Neural crest cell (in vitro differentiated cells): ENCODE measurements at places on chromosomes 6 and 20.
A peak's percentile ranks its signal among the peaks of the same experiment; 100 is the strongest.

DNA sequence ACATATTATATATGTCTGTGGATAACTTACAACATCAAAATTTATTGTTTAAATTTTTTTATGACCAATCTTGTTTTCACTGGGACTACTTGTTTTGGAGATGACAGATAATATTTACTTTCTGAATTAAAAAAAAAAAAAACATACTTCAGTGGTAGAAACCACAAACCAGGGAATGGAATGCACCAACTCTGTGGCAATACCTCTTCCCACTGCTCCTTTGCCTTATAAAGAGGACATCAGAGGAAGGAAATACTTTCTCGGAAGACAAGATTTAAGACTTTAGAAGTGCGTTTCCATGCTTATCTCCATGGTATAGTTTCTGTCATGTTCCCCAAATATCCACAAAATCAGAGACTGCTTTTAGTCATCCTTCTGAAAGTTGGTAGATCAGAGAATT lies 1241.1 kb upstream of the EYS start:
- DNase-seq = no peak

DNA sequence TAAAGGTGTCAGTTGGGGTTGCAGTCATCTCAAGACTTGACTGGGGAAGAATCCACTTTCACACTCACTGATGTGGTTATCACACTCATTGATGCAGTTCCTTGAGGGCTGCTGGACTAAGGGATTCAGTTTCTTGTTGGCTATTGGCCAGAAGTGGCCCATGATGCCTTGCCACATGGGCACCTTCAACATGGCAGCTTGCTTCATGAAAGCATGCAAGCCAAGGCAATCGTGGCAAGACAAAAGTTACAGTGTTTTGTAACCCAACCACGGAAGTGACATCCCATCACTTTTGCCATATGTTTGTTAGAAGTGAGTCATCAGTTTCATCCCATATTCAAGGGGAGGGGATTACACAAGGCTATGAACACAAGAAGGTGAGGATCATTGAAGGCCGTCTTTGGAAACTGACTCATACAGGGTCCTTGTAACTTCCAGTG lies 3.8 kb upstream of the RANBP9 start:
- no peak for DNase-seq

DNA sequence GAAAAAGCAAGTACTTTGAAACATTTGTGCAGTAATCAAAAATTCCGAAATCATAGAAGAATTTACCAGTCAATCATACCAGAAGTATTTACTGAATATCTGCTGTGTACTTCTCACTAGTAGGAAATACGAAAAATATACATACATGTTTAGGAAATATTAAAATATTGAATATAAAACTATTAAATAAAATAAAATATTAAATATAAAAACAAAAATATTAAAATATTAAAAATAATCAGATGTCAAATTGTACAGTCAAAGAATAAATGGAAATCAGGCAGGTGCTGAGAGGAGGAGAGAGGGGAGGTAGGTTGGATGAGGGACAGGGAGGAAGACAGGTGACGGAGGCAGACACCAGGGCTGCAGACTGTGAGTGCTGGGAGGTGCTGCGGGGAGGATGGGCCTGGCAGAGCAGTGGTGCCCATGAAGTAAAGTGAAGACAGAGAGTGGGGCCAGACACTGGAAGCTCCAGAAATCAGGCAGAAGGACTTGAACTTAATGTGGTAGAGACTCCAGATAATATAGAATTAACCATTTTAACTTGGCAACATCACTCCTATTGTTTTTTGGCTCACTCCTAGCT lies 55.9 kb downstream of the PRKN start:
- no peak for DNase-seq

DNA sequence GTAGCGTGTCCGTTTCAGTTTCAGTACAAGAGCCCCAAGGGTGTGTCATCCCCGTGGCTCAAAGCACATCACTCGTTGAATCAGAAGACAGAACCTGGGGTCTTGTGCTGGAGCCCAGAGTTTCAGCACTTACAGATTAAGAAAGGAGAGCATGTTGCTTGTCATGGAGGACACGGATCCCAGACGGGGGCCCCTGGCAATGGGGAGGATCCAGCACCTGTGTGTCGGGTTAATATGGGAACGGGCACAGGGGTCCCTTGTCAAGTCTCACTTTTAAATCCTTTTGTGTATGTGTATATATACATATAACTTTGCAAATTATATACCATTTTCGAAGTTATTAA lies 23.4 kb downstream of the THBS2 start:
- no peak for DNase-seq

DNA sequence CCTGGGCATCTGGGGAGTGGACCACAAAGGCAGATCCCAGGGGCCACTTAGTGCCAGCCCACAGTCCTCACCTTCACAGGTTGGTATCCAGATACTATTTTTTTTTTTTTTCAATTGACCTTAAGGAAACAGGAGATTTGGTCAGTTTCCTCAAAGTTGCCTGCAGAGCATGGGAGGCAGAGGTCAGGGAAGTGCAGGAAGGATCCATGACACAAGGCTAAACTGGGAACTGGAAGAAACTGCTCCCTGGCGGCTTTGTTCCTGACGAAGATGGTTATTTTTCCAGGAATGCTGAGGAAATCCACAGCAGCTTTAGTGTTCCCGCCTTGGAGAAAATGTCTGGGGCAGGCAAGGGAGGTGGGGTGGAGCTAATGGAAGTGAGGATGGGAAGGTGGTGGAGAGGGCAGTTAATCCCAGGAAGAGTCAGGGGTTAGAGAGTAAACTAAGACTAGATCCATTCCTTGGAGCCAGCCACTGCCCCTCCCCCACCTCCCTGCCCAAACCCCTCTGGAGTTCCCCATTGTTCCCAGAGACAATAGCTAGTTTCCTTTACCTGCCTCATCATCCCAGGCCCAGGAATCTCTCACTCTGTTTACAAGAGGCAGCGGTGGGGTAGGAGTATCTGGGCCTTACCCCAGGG lies 14.3 kb upstream of the MYMX start:
- DNase-seq = no peak

DNA sequence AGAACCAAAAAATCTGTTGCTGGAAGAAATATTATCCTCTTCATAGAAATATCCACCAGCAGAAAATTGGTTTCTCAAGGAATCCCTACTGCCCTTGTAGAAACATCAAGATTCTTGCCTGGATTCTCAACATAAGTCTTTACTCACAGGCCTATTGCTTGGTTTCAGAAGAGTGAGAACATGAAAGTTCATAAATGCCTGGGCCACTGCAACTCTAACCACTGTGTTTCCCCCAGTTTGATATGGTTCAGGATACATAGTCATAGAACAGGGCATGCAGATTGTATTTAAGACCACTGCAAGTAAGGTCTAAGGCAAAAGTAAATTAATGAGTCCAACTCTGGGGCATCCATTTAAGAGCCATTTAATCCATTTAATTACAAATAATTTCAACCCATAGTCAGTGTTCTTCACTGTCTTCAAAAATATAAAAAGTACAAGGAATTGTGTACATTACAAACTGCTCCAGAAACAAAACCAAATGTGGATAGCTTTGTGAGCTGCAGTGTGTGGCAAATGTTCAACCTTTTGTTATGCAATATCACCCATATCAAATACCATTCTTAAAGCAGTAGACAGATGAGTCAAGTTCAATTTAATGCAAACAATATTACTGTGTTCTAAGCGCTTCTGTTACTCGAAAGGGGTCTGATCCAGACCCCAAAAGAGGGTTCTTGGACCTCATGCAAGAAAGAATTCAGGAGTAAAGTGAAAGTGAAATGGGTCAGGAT lies 83.3 kb downstream of the OPRM1 start:
- DNase-seq = no peak

DNA sequence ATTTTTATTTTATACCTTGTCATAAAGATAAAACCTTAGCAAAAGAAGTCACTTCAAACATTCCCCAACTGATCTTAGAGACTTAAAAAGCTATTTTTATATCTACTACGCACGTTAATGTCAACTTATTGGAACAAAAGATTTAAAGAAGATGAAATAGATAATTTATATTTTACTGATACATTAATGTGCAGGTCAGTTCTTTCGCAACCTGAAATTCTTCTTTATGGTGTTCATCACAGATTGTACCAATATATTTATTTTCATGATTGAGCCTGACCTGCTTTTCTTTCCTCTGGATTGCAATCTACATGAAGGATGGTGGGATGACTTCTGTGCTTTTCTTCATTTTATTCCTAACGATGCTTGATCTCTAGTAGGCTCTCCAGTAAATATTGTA lies 596.3 kb downstream of the PHF3 start:
- DNase-seq = no peak

GRCh38 chr20:60930023-60930790 lies 321.9 kb upstream of the CDH4 start:
- no peak for DNase-seq

DNA sequence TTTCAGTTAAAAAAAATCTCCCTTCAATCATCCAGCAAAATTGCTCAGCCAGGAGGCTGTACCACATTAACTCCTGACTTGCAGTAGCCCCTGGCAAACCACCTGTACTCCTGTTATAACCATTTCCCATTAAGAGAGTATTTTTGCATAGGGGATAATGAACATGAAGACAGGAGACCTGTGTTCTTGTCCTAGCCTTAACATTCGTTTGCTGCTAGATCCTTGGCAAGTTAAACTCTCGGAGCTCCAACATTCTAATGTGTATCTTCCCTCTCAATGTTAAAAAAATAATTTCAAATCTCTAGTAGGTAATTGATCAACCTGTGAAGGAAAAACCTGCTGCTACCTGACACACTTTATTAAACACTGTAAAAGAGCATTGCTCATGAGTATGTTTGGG lies 8.4 kb upstream of the TMEM200A start:
- DNase-seq = no peak

GRCh38 chr6:166314454-166314853 lies 6.3 kb upstream of the PRR18 start:
- no peak for DNase-seq

- DNase-seq = no peak
Observed at GRCh38 chr6:26335631-26336323, 29.2 kb upstream of the BTN3A2 start.

GRCh38 chr20:14512839-14513238 lies 175.4 kb upstream of the FLRT3 start:
- no peak for DNase-seq

DNA sequence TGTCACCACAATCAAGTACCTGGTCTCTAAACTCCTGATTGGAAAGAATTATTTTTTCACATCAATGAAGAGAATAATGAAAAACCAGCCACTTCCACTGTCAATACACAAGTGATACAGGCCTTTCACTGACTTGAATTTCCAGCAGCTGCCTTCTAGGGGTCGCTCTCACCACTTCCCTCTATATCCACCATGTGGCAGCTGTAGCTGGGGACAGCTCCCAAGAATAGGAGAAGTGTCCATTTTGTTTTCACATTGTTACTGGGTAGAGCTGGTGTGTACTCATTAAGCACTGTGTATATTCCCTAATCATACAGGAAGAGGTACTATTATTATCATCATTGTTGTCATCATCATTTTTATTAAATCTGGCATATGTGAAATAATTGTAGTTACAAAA lies 438.4 kb upstream of the SPTLC3 start:
- peak; percentile 26 for DNase-seq

DNA sequence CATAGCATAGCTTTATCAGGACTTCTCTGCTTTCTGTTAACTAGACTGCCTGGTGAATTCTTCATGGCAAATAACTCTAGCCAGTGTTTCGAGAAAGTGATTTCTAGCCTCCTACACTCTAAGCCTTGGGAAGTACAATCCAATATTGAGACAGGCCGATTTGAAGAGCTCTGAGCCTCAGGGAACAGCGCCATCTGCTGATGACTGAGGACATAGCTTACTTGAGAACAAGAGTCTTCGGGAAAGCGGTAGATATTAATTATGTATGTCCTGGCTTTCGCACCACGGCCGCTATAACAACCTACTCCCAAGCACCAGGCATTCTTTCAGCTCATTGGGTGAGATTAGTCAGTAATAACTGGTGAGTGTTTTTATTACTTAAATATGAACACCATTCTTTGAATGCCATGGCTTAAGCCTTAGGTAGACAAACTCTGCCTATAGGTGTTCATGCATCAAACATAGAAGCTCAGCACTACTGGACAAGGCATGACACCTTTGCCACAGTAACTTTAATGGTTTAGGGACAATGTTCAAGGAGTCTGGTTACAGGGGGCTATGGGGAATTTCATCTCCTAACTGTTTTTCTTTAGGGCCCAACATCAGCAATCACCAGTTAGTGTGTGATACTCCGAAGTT lies 518.6 kb downstream of the BMP2 start:
- DNase-seq = peak; percentile 77

DNA sequence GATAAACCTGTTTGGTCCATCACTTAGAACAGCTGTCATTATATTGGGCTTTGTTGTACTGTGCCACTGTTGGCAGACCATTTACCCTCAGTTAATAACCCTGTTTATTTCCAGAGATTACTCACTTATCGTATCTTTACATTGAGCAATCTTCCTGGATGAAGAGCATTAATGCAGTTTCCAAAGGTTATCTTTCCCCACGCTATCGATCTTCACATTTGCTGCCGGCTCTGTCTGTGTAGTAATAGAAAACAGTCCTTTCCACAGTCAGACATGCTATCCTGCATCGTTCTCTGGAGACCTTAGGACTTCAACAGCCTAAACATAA lies 27.4 kb downstream of the GHRH start:
- DNase-seq = no peak

- DNase-seq = no peak
Observed at GRCh38 chr6:139600343-139600742, 225.9 kb upstream of the CITED2 start.

GRCh38 chr6:154602708-154603107 lies 92.2 kb upstream of the CNKSR3 start:
- DNase-seq = no peak

DNA sequence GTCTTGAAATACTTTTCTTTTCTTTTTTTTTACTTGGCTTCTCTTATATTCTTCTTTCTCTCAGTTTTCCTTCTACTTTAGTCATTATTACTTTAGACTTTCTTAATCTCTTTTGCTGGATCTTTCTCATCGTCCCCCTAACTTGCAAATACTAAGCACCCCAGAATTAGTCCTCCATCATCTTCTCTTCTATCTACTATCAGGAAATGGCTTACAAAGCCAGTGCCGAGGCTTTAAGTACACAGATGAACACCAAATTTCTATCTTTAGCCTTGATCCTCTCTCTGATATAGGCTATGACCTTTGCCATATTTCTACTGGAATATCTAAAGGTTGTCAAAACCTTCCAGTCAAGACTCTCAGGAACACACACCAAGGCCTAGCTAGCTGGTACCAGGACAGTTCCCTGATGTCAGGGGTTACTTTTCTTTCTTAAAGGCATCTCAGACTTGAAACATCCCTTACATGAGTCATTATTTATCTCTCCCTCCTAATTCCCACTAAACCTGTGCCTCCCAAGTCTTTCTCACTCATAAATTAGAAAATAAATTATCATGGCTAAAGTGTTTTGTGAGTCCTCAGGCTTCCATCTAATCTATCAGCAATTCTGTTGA lies 278.6 kb upstream of the TCF21 start:
- no peak for DNase-seq

- DNase-seq = no peak
Observed at GRCh38 chr6:75126518-75126917, 79.3 kb downstream of the COL12A1 start.

DNA sequence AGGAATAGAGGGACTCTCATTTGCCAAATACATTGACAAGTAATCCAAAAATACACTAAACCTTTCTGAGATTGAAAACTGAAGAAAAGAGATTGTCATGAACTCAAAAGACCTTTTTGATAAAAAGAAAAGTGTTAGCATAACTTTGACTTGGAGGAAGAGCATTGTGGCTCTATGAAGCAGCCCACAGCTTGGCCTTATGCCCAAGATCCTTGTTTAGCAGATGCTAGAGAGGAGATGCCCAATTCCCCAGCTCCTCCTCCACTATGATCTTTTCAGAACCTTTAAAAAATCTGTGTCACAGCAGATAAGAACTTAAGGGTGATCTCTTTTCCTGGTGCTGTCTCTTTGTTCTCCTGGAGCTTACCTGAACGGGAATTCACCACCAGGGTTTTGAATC lies 35.8 kb upstream of the IGF2R start:
- DNase-seq = no peak

GRCh38 chr20:47753576-47754387 lies 31.5 kb downstream of the SULF2 start:
- DNase-seq = no peak
